ENCODE measurements at places on chromosomes 1 and 21. TPM values are rescaled to one million over a fixed set of nuclear protein-coding genes. Genes with fewer than 3 reads are reported as not detected.

- H3K27me3 ChIP-seq: no peaks in the 10 kb centered on the region
- no peaks in the 10 kb centered on the region for H3K4me1 ChIP-seq
- no peak overlapping the region for H3K4me3 ChIP-seq
- no peak for DNase-seq
- no peaks in the 10 kb centered on the region for H3K36me3 ChIP-seq
Observed at GRCh38 chr1:183864611-183865010, 59.7 kb downstream of the RGL1 start.

The ADAM30 gene
- total RNA-seq: not detected

DNA sequence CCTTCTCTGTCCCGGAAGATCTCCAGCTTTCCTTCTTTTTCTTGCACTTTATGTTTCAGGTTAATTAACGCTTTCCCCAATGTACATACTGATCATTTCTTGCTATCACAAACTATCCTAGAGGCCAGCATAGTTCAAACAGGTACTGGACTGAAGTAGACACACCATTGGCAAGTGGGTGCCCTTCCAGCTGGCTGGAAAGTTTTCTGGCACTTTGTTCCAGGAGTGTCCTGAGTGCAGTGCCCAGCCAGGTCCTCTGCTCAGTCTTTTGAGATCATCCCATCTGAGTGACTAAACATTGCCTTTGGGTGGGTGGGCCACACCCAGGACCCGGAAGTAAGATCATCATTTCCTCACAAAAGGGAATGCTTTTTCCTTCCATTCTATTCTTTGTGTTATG, 15.0 kb upstream of the DUSP23 start:
- no peaks in the 10 kb centered on the region for H3K27me3 ChIP-seq
- H3K4me1 ChIP-seq: no peaks in the 10 kb centered on the region
- no peak for DNase-seq
- no peaks in the 10 kb centered on the region for H3K36me3 ChIP-seq
- H3K27ac ChIP-seq: no peak overlapping the region

DNA sequence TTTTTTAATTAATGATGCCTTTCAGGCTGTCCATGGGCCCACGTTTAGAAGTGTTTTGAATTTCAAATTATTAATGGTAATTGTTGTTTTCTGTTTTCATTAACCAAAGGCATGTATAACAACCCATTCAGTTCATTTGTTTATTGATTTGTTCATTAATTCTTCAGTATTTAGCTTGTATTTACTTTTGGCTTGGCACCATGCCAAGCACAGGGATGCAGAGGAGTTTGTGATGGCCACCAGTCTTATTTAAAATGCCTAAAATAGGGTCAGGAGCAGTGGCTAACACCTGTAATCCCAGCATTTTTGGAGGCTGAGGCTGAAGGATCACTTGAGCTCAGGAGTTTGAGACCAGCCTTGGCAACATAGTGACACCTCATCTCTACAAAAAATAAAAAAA, 75.3 kb downstream of the ROR1 start:
- DNase-seq: no peak
- no peaks in the 10 kb centered on the region for H3K27me3 ChIP-seq
- H3K27ac ChIP-seq: peak overlapping the region; percentile 14
- no peaks in the 10 kb centered on the region for H3K36me3 ChIP-seq
- H3K4me3 ChIP-seq: no peak overlapping the region

DNA sequence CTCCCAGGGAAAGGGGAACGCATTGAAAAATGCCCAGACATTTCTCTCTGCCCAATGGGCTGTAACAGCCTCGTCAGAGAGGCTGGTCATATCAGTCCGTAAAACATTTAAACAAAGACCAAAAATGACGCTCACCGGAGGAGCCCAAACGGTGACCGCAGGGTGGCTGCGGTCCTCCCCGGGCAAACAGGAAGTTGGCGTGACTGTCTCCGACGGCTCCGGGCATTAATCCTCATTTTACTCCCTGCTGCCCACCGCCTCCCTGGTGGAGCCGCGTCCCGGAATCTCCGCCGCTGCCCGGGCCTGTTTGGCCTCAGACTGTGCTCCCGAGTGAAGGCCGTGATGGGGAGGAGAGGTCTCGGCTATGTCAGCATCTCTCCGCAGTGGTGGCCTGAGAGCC, 9.9 kb downstream of the PRDM16 start:
- H3K27ac ChIP-seq: no peak overlapping the region
- no peak for DNase-seq
- H3K36me3 ChIP-seq: no peaks in the 10 kb centered on the region

DNA sequence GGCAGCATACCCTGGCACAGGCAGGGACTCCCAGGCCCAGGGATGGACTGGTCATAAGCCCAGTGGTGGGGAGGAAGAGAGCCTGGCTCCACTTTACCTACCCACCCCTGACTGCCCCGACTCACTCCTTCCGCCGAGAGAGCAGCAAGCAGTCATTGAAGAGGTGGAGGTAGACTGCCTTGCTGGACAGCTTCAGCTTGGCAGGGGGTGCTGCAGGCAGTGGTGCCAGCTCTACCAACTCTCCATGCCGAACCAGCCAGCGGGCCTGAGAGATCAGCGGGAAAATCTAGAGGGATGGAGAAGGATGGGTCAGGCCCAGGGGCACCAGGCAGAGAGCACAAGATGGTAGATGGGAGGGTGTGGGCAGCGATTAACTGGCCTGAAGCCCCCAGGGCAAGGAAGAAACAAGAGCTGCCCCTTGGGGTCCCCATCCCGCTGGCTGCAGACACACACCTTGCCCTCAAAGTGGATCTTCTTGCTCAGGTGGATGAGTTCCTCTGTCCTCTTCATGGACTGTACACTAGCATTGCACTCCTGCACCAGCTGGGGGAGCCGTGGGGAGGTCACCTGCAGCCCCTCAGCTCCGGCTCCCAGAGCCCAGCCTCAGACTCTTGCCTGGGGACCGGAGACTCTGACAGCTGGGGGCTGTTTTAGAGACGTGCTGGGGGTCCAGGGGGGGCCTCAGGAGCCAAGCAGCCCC, 7.7 kb downstream of the ARHGEF19 start:
- H3K4me3 ChIP-seq: no peak overlapping the region
- peaks cover 22% of the 10 kb centered on the region for H3K4me1 ChIP-seq
- no peak overlapping the region for H3K27ac ChIP-seq
- no peak for DNase-seq
- H3K27me3 ChIP-seq: no peaks in the 10 kb centered on the region

DNA sequence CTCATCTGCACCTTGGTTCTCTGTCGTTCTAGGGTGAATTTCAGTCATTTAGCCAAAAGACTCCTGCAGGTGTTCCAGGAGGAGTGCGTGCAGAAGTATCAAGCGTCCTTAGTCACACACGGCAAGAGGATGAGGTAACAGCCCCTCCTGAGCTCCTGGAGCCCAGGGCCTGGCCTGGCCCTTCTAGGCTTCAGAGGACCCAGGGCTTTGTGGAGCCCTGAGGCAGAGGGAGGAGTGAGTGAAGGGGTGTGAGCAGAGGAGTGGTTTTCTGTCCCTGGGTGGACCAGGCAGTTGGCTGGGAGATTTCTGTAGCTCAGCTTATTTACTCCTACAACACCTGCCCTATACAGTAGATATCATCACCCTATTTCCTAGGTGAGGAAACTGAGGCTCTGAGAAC, 15.7 kb upstream of the RASSF5 start:
- no peak for DNase-seq
- H3K27me3 ChIP-seq: no peaks in the 10 kb centered on the region
- H3K4me1 ChIP-seq: no peaks in the 10 kb centered on the region
- no peaks in the 10 kb centered on the region for H3K36me3 ChIP-seq
- no peak overlapping the region for H3K27ac ChIP-seq

GRCh38 chr1:109312246-109312645, 5.4 kb upstream of the MYBPHL start:
- no peaks in the 10 kb centered on the region for H3K27me3 ChIP-seq
- H3K4me3 ChIP-seq: no peak overlapping the region
- H3K4me1 ChIP-seq: no peaks in the 10 kb centered on the region
- no peak for DNase-seq
- no peak overlapping the region for H3K27ac ChIP-seq
- no peaks in the 10 kb centered on the region for H3K36me3 ChIP-seq

- no peak overlapping the region for H3K27ac ChIP-seq
- H3K27me3 ChIP-seq: no peaks in the 10 kb centered on the region
- H3K36me3 ChIP-seq: no peaks in the 10 kb centered on the region
- H3K4me1 ChIP-seq: peaks cover 12% of the 10 kb centered on the region
- H3K4me3 ChIP-seq: no peak overlapping the region
Observed at GRCh38 chr1:51231896-51232295, 4.2 kb upstream of the RNF11 start.

GRCh38 chr1:28266920-28267322, 7.6 kb downstream of the SESN2 start:
- no peak overlapping the region for H3K27ac ChIP-seq
- H3K36me3 ChIP-seq: no peaks in the 10 kb centered on the region
- H3K4me3 ChIP-seq: no peak overlapping the region
- no peaks in the 10 kb centered on the region for H3K27me3 ChIP-seq
